ENCODE measurements at places on chromosomes 4 and X.

- DNase-seq: no peak
Observed at GRCh38 chrX:16199343-16199742, 32.1 kb downstream of the MAGEB17 start.

DNA sequence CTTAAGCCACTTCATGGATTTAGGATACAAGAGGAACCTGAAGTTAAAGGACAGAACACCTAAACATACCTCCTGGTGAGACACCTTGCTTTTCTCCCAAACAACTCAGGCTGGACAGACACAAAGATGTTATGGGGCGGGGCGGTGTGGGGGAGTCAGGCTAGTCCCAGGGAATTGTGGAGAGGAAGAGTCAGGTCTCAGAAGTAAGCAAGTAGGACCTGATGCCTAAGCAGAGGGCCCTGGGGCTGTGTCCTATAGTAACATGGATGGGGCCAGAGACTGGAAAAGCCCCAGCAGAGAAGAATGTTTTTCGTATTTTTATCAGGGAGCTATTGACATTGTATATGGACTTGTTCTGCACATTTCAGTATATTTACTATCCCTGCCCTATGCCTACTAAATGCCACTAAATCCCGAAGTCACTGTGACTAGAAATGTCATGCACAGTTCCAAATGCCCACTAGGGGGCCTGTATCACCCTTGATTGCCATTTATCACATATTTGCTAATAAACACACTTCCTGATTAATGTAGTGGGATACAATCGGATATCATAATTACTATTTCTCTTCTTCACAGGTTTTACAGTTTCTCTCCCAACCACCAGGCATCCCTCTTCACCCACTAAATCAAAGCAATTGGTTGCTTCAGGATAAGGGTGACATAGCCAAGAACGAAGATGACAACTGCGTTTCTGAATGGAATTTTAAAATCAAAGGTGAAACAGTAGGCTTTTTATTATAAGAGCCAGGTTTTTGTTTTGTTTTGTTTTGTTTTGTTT lies 23.8 kb upstream of the ARHGAP10 start:
- peak; percentile 62 for DNase-seq

DNA sequence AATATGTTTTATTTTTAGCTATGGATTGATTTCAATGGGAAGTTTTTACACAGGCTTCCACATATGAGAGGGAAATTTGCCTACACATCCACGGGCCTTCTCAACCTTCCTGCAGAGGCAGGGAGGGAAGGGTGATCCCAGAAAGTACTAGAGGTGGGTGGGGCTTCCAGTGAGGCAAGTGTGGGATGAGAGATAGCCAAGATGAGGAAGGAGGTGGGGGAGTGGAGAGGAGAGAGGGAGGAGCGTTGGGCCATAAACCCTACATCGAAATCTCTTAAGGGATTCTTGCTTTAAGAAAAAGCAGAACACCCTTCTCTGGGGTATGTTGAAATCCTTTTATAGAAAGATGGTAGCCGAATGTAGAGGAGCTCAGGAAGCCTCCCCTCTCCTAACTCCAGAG lies 19.0 kb downstream of the NKX6-1 start:
- DNase-seq: no peak

DNA sequence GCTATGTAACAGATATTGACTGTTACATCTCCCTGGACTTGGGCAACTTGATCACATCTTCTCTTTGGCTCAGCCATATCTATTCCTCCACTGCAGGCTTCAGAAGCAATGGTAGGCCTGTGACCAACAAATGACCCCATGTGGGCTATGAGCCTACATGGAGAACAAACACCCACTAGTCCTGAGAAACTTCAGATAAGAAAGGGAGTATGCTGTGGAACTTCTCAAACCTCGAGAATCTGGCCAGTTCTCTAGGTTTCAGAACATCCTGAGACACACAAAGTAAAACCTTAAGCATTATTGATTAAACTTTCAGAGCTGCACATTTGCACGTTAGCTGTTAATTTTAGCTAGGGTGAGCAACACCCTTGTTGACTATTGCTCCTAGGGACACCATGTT lies 16.3 kb downstream of the RBMX2 start:
- no peak for DNase-seq

DNA sequence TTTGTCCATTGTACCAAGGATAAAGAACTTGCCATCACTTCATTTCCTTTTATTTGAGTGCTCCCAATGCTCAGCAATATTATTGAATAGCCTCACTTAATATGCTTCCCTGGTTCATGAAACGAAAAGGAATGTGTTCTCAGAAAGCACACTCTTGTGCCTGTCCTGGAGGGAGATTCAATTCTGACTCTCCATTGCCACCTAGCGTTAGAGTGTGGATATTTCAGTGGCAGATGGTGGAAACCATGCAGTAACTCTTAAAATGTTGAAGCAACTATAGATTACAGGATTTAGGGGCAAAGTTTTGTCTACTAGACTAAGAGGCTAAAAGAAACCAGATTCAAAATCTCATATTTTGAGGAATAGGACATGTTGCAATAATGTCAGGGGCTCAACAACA lies 36.0 kb downstream of the GAB3 start:
- DNase-seq: peak; percentile 54

DNA sequence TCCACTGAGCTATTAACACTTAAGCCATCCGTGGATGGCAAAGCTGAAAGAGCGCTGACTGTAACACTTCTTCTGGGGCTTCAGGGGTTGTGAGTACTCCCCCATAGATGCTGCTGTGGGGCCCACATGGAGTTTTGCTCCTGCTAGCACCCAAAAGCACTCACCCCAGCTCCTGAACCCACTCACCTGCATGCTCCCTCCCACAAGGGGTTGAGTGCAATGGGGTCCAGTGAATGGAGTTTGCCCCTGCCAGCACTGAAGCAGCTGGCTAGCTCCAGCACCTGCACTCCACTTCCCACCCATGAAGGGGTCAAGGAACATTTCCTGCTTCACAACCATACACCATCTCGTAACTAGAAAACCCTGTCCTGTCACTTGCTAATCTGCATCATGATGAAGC lies 78.9 kb downstream of the IL21 start:
- no peak for DNase-seq

GRCh38 chr4:60655356-60655755 lies 544.8 kb upstream of the ADGRL3 start:
- DNase-seq: no peak

- no peak for DNase-seq
Observed at GRCh38 chr4:42533042-42533441, 123.9 kb downstream of the ATP8A1 start.

DNA sequence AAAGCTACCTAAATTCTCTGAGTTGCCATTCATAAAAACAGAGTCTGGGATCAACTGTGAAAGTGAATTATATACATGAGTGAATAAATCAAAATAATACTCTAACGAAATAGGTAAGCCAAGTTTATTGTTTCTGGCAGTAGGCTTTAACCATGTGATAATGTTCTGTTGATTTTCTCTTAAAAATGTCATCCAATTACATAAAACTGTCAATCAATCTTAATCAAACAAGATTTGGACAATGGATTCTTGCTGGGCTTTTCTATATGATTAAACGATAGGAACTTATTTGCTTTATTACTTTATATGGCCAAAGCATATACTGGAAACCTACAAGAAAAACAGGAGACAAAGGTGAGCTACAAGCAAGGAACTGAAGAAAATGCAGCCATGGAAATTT lies 148.8 kb downstream of the INPP4B start:
- no peak for DNase-seq

GRCh38 chrX:57607295-57608187 lies 15.7 kb downstream of the ZXDB start:
- DNase-seq: no peak

DNA sequence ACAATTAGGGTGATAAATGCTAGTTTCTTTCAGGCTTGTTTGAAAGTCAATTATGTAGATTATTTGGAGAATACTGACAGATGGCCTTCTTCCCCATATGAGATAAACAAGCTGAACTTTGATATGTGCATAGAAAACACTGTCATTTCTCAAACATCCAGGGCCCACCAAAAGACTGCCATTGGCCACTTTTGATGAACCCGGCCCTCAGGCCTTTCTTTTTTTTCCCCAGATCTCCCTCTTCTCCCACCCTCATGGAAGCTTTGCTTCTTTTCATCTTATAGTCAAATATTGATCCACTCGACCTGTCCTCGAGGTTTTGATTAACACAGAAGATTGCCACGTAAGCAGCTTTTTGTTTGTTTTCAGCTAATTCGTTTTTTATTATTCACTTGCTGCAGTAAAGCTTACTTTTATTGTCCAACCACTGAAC lies 377.4 kb downstream of the SMARCA1 start:
- DNase-seq: no peak

DNA sequence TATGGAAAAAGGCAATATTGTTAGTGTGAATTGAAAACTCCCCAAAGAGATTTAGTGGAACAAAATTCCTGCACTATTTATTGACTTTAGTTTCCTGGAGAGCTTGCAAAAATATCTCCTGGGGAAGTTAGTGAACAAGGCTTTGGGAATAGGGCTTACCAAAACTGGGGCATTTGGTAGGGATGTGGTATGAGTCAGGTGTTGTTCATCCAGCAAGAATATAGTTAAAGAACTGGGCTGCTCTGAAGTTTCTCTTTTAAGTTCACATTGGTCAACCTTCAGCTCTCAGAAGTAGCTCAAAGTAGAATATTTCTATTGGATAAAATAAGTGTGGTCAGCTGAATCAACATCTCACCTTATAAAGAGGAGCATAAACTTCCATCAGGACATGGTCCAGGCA lies 185.0 kb downstream of the CPE start:
- no peak for DNase-seq

GRCh38 chr4:146073517-146073916 lies 102.0 kb upstream of the LSM6 start:
- DNase-seq: no peak

DNA sequence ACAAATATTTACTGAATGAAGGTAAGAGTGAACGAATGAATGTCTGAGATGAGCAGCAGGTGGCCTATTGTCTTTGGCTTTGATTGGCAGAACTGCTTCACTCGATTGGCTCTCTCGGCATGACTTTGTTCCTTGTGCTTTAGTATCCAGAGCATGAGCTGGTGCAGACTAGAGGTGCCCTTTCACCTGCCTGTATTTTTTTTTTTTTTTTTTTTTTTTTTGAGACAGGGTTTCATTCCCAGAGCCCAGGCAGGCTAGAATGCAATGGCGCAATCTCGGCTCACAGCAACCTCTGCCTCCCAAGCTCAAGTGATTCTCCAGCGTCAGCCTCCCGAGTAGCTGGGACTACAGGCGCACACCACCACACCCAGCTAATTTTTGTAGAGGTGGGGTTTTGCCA lies 38.9 kb downstream of the SRPX2 start:
- DNase-seq: no peak

- no peak for DNase-seq
Observed at GRCh38 chr4:176561368-176561767, 231.4 kb downstream of the VEGFC start.

- no peak for DNase-seq
Observed at GRCh38 chrX:41603596-41603995, 85.2 kb upstream of the GPR34 start.

DNA sequence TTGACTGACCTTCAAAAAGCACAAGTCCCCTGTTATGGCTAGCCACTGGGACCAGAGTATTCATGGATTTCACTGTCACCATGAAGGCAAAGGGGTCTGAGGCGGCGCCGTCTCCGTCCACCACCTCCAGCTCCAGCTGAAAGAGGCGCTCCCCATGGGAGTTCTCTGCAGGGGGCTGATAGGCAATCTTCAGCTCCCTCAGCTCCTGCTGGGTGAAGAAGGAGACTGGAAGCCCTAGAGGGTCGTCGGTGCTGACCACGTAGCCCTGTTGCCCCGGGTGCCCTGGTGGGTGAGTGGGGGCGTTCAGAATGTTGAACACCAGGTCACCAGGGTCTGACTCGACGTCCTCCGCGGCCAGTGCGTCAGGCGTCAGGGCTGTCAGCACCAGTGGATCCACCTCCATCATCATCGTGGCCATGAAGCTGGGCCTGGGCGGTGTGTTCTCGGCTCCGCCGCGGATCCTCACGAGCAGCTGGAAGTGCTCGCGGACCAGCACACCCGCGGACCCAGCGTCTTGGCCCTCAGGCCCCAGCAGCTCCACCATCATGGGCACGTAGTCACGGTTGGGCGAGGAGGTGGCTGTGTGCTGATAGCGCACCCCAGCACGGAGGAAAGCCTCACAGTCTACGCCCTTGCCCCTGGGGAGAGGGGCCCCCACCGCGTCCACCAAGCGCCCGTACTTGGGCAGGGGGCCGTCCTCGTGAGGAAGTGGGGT lies 987 bp downstream of the FREM3 start:
- DNase-seq: no peak
